Cortex of kidney (tissue), 1 donor: ENCODE measurements at places on chromosomes 1 and 21.

GRCh38 chr1:156053768-156054499 lies at the start of gene UBQLN4:
Gene UBQLN4 (minus strand): TSS chr1:156053798. CDS start chr1:156053701, 97 bp downstream.
- no peak for DNase-seq

DNA sequence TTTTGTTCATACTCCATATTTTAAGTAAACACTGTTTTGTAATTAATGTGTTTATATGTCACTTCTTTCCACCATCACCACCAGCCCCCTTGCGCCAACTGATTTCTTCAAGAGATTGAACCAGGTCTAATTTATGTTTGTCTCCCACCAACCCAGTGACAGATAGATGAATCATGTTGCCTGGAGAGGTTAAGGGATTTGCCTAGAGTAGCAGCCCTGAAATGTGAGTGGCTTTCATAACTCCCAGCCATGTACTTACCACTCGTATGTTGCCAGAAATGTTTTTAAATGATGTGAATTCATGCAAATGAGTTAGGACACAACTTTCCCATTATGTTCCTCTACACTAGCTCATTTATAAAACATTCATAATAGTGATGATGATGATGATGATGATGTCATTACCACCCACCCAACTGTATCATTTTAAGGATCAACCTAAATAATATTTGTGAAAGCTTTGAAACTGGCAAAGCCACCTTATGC lies 86.9 kb downstream of the LRRC8D start:
- DNase-seq = no peak

- no peak for DNase-seq
These were observed 147.7 kb upstream of the ARHGEF16 start for GRCh38 chr1:3306583-3307291.

DNA sequence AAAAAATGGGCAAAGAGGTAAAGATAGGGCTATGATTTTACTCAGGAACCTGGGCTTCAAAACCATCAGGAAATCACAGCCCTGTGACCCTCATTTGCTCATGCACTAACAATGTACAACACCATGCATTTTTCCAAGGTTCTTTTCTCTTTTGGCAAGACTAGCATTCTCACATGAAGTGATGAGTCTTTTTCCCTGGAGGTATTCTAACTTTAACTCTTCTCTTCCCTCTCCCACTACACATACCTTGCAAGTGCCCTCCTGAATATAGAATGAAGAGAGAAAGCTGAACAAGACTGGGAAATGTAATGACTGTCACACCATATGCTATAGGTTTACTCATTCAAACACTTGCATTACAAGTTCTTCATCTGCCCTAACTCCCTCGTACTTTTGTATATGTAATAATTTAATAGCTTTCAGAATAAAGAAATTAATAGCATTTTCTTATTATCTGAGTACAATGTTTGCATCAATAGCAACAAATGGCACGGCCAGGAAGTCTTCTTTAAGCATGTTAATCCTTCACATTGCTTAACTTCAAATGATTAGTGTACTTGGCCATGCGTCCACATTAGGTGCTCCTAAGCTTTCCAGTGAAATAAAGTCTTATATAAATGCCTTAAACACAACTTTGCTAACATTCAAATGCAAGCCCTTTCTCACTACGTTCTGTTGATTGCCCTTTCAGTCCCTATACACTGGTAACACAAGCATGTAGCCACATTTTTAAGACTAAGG lies 1.8 kb downstream of the NIBAN1 start:
- no peak for DNase-seq

- no peak for DNase-seq
These were observed 2.6 kb downstream of the CYP4B1 start for GRCh38 chr1:46801323-46802055.

GRCh38 chr1:206851341-206852010 lies 13.9 kb upstream of the IL20 start:
- no peak for DNase-seq

DNA sequence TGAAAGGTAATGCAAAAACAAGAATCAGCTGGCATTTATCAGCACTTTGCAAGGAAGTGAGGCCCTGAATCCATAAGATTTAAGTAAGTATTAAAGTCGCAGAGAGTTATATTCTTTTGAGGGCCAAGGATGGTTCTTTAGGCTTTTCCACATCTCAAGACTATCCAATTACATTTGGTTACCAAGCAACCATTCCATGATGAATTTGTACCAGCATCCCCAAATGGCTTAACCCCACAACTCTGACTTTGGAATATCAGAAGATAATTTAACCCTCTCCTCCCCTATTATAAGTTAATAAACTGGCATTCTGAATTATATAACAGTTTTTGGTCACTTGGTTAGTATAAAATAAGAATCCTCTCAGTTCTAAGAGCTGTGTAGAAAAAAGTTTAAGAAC lies 2.8 kb downstream of the PHTF1 start:
- no peak for DNase-seq

DNA sequence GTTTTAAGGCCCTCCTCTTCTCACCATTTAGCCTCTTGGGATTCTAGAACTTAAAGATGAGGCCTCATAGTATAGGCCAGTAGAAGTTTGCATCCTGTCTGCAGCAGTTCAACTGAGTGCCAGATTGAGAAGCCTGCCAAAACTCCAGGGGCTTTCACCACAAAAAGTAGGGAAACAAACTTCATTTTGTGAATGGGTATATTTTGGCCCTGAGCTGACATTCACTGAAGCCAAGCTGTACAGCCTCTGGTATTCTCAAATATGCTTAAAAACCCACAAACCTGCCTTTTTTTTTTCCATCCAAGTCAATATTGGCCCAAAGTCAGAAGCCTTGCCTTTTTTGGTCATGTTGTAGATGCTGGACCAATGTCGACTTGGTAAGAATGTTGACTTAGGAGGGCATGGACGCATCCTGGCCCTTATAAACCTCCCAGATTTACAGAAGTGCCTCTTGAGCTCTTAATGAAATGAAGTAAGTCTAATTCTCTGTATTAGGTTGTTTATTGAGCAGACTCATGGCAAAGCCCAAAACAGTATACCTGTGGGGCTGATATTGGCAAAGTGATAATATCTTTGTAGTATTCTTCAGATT lies 337.5 kb downstream of the CHRM3 start:
- DNase-seq = no peak

DNA sequence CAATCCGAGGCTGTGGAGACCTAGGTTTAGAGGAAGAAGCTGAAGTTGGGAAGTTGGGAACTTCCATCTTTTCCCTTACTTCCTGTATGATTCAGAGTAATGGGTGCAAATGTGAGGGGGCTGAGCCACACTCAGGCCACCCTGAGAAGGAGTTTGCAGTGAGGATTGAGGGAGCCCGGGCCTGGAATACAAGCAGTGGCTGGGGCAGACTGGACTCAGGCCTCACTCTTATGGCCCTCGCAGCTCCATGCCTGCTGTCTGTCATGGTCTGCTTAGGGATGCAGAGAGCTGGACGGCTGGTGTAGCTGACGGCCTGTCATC lies 73.7 kb upstream of the RAB4A start:
- DNase-seq = no peak

DNA sequence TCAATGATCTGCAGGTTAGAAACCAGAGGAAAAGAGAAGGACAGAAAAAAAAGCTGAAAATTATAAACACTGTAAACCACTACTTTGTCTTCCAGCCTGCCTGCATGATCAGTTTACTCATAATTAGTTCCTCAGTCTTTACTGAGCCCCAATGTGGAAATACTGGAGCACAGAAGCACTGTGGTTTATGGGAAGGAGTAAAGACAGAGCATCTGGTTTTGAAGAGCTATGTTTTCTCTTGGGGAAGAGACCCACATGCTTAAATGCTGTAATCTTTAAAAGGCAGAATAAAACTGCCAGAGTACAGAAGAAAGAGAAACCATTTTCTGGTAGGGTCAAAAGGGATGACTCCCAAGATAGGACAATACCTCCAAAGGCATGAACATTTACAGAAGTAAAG lies 159.0 kb upstream of the ZNHIT6 start:
- DNase-seq = no peak

DNA sequence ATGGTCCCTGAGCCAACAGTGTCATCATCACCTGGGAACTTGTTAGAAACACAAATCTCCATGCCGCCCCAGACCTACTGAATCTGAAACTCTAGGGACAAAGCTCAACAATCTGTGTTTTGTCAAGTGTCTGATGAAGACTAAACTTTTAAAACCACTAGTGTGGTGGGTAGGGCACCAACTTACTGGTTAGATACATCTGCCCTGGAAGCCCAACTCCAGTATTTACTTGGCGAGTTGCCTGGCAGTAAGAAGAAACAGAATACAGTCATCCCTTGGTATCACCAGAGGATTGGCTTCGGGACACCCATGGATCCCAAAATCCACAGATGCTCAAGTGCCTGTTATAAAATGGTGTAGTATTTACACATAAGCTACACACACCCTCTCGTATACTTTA lies 367.9 kb upstream of the DUSP10 start:
- no peak for DNase-seq

DNA sequence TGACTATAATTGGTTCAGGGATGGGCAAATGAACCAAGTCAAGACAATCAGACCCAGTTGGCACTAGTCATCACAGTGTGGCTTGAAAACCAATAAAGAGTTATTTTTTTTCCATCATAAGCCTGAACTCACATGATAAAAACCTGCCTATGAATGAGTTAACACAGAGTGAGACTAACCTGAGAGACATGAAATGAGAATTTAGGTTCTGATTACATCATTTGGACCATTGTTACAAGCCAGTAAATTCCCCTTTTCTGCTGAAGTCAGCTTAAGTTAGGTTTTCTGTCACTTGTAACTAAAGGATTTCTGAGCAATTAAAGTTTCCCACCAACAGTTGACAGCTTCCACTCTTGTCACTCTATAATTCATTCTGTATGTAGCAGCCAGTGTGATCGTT lies 9.6 kb upstream of the RSBN1 start:
- no peak for DNase-seq

GRCh38 chr1:84780000-84780716 lies 89.9 kb upstream of the SSX2IP start:
- no peak for DNase-seq

GRCh38 chr1:245116751-245117150 lies 38.0 kb upstream of the KIF26B start:
- DNase-seq = no peak
